ENCODE measurements at places on chromosomes 6 and 20.

DNA sequence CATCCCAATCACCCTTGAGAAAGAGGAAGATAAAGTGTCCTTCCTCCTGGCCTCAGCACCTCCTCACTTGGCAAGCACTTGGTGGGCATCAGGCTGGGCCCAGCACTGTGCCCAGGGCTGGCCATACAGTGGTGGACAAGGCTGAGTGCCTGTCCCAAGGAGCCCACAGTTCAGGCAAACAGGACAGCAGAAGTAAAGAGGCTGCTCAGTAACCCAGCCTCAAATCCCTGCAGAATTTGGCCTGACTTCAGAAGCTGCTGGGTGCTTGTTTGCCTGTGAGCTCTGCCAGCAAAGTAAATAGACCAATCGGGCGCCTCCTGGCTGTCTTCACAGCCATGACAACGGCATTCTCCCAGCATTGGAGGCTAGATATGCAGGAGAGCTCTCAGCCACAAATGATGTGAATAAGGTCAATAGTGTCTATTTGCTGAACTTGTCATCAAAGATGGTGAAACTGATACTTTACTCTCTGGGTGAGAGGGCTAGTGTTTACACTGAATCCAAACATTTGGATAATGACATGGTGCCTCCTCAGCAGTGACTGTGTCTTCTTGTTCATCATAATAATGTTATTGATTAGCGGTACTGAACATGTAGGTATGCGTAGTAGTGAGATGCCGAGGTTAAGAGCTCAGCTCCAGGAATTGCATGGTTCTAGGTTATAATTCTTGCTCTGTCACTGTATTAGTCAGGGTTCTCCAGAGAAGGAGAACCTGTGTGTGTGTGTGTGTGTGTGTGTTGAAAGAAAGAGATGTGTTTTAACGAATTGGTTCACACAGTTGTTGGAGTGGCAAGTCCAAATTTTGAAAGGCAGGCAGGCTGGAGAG is 36.9 kb upstream of the FANCE start:
- DNase-seq: peak; percentile 19

GRCh38 chr20:5122873-5123260 is 3.1 kb upstream of the PCNA start:
- no peak for DNase-seq

GRCh38 chr6:144468709-144469108 is 183.6 kb downstream of the UTRN start:
- no peak for DNase-seq

DNA sequence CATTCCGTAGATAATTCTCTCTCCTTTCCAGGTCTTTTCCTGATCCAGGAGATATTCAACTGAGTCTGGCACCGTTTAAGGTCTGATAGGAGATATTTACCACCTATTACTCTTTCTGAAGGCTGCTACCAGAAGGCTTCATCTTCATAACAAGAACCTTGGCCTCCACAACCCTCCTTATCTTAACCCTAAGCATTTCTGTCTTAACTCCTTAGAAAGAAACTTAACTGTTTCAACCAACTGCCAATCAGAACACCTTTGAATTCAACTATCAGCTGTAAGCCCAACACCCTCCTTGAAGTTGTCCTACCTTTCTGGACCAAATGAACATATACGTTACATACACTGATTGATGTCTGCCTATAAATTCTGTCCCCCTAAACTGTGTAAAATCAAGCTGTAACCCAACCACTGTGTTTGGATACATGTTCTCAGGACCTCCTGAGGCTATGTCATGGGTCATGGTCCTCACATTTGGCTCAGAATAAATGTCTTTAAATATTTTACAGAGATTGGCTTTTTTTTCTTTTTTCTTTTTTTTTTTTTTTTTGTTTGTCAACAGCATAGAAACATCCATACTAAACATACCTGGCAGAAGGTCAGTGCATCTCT is 6.6 kb upstream of the TNFAIP3 start:
- DNase-seq: no peak

GRCh38 chr6:99901596-99902384 is 92.2 kb downstream of the MCHR2 start:
- DNase-seq: no peak

GRCh38 chr20:58623579-58624473 is 27.3 kb upstream of the STX16 start:
- DNase-seq: no peak

GRCh38 chr6:14506656-14507246 is 389.2 kb downstream of the CD83 start:
- no peak for DNase-seq

GRCh38 chr20:59829054-59829785 is 104.2 kb downstream of the SYCP2 start:
- peak; percentile 35 for DNase-seq

- DNase-seq: no peak
Observed at GRCh38 chr6:166379800-166380199, 2.9 kb downstream of the MPC1 start.
